ENCODE measurements at places on chromosomes 7 and 10.

DNA sequence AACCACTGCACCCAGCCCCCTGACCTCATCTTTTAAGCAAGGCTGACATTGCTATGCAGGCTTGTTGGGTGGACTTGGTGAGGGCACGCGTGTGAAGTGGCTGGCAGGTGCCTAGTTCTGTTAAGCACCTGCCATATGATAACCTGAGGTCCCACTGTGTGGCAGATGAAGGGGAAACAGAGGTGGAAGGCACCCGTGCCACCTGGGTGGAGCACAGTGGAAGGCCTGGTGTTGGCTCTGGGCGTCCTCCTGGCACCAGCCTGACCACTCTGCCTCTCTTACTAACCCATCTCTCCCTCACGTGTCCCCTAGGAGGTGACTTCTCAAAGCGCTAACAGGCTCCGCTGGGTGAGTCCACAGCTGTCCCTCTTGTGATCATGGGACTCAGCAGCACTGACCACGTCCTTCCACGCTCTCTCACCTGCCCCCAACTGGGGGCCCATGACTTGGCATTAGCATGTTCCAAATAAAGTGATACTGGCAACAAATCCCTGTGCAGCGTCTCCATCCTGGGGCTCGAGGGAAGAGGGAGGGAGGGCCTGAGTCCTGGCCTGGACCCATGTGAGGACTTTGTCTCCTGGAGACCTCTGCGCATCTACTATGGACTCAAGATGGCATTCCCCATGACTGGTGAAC, 4.6 kb upstream of the ZNF862 start:
- DNase-seq: no peak

DNA sequence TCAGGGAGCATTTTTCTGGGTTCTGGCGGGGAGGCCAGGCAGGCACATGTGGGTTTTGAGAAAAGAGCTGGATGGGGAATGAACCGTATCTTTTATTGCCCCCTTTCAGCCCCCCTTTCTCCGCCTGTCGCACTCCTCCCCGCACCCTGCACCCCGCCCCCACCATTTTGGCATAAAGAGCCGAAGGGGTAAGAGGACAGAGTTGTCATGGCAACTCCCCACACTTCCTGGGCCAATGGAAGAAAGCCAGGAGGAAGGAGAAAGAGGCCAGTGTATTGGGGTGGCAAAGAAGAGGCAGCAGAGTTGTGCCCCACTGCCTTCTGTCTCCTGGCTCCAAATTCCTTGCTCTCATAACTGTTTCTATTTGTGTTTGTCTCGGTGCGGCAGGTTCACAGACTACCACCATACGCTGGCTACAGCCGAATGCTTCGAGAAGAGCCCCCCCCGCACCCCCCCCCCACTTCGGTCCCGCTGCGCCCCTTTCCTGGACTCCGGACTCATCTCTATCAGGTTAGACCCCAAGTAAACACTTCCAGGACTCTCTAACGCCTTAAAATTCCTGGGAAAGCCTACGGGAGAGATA, 3.4 kb downstream of the KCNIP2 start:
- DNase-seq: no peak

- no peak for DNase-seq
These were observed 683.7 kb upstream of the NRP1 start for GRCh38 chr10:34018129-34018528.

- DNase-seq: no peak
These were observed 3.9 kb upstream of the BTAF1 start for GRCh38 chr10:91919651-91920050.

- DNase-seq: no peak
These were observed 6.5 kb upstream of the ERLIN1 start for GRCh38 chr10:100192350-100192749.

GRCh38 chr7:102122026-102122425, 164.6 kb upstream of the SH2B2 start:
- no peak for DNase-seq

DNA sequence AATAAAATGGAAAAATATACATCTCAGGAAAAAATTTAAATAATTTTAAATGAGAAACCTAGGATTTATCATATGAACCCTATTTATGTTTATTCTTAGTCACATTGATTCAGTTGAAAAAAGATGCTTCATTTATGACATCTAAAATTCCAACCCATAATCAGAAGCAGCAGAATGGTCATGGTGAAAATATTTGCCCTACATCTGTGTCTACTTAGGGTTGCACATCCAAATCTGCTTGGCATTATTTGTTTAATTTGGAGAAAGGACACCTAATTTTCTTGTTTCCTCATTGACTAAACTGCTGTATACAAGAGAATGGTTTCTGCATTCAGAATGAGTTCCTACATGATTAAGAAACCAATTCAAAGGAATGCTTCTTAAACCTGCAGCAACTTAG, 72.9 kb upstream of the SKAP2 start:
- no peak for DNase-seq

- no peak for DNase-seq
These were observed 945 bp upstream of the RHEB start for GRCh38 chr7:151520419-151521261.

DNA sequence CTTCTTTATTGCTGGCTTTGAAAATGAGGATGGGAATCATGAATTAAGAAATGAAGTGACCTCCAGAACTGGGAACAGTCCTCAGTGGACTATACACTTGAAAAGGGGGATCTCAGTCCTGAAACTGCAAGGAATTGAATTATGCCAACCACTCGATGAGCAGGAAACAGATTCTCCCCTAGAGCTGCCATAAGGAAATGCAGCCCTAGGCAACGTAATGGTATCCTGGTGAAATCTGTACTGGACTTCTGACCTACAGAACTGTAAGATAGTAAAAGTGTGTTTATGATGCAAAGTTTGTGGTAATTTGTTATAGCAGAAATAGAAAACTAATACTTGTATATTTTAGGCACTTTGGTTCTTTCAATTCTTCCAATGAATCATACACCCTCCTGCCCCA, 236.4 kb upstream of the TAC1 start:
- no peak for DNase-seq

DNA sequence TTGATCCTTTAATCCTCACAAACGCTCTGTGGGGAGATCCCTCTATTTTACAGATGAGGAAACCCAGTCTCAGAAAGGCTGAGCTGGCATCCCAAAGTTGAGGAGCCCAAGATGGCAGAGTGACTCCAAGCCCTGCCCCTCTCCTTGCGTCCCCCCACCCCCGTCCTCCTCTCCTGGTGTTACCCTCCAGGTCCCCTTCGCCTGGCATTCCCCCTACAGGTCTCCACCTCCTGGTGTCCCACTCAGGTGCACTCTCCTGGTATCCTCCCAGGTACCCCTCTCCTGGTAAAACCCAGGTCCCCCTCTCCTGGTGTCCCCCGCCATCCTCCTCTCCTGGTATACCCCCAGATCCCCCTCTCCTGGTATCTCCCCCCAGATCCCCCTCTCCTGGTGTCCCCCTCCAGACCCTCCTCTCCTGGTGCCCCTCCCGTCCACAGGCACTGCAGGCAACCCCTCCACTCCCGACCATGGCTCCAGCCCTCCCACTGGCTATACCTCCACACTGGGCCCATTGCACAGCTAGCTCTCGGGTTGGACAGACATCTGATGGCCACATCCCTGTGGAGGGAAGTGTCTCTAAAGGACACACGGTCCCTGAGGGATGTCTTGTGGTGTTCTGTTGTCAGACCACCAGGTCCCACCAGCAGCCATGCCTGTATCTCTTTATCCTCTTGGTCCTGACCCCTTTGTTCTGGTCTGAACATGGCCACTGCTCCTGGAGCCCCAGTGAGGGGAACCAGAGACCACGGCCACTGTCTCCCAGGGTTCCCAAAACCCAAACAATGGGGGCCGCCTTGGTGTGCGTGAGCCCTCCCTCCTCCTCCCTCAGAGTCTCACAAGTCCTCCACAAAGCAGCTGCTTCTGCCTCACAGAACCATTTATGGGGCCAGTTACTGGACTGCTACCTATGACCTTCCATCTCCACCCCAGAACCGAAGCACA, 37.2 kb downstream of the CALML3 start:
- DNase-seq: no peak

- no peak for DNase-seq
These were observed 236.4 kb upstream of the GPR26 start for GRCh38 chr10:123429706-123430221.

- DNase-seq: no peak
These were observed 24.4 kb downstream of the CRPPA start for GRCh38 chr7:16396766-16397500.

DNA sequence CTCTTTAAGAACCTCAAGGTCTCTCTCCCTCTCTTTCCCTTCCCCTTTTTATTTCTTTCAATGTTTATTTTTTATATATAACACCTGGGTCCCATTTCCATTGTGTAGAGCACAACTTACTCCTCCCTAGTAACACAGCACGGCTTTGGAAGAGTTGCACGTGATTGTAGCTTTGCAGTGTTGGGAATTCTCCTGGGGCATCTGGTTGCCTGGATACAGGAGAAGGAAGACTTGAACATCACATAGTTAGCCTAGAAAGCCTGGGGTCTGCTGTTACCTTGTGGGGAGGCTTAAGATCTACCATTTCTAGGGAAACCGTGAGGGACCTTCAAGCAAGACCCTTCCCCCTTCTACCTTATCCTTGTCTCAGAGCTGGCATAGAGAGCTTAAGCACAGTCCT, 41.1 kb upstream of the NFKB2 start:
- no peak for DNase-seq

GRCh38 chr10:380313-380940, 245.2 kb downstream of the ZMYND11 start:
- DNase-seq: no peak

DNA sequence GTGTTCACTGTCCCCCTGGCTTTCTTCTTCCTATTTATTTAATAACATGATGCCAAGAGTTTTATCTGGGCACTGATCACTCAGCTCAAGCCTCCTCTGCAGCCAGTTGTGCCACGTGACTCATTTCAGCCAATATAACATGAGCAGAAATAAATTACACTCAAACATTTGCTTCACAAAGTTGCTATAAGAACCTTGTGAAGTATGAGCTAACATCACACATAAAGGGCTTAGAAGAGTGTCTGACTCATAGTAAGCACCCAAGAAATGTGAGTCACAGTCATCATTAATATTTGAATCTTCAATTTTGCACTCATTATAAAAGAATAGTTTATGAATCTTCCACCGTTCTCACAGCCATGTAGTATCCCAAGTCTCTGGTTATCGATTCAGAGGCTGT, 414.6 kb upstream of the NPVF start:
- DNase-seq: no peak

- DNase-seq: no peak
These were observed 52.0 kb downstream of the SPAM1 start for GRCh38 chr7:123977081-123977480.

DNA sequence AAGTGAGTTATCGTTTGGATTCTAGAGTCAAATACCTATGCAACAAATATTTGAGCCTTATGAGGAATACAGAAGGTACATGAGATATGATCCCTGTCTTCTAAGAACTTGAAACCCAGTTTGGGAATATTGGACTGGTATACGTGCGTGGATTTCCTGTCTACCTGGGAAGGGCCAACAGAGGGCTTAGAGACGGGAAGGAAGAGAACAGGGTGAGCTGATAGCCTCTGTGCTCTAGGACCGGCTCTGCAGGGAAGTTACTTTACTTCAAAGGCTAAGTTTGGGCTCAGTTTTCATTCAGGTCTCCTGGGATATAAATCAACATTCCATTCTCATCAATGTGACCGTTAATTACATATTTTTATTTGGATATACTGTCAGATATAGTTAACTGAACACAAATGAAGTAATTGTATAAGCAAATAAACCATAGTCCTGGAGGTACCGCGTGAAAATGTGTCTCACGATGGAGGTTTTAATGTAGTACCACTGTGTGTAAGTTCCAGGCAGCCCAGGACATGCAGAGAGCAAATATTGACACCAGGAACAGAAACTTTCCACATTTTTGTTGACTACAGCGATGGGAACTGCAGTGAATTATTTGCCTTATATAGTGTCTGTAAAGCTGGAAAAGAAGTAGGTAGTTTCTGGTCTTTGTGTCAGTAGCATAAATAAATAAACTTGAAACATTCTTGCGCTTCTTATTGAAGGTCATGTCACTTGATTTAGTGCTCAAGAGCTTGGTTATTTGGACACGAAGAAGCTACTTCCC, 8.6 kb downstream of the CHST12 start:
- no peak for DNase-seq

DNA sequence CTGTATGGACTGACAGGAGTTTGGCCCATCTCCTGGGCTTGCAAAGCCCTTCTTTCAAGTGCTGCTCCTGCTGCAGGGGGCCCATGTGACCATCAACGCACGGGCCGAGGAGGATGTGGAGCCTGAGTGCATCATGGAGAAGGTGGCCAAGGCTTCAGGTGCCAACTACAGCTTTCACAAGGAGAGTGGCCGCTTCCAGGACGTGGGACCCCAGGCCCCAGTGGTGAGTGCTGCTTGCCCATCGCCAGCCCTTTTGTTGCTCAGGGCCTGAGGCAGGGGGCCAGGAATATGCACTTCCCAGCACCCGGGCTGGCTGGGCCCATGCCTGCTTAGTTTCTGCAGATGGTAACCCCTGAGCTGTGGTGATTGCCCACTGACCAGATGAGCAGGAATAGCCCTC, 8.7 kb downstream of the PGAM2 start:
- DNase-seq: no peak

DNA sequence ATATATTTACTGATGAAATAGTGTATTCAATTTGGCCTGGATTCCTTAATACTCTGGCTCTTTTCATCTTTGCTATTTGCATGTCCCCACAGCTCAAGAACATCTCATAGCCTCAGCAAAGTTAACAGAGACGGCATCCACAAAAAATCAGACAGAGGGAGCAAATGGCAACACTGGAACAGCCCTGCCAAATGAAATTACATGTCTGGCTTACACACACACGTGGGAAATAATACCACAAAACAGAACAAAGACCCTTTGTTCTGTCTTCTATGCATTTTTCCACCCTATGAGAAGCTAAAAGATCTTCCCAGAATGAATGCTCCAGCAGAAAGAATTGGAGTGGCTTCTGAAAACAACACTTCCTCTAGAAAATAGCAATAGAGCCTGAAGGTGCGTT, 139.5 kb downstream of the ALOX5 start:
- no peak for DNase-seq

- no peak for DNase-seq
These were observed 34.8 kb upstream of the AGR2 start for GRCh38 chr7:16839646-16840045.

DNA sequence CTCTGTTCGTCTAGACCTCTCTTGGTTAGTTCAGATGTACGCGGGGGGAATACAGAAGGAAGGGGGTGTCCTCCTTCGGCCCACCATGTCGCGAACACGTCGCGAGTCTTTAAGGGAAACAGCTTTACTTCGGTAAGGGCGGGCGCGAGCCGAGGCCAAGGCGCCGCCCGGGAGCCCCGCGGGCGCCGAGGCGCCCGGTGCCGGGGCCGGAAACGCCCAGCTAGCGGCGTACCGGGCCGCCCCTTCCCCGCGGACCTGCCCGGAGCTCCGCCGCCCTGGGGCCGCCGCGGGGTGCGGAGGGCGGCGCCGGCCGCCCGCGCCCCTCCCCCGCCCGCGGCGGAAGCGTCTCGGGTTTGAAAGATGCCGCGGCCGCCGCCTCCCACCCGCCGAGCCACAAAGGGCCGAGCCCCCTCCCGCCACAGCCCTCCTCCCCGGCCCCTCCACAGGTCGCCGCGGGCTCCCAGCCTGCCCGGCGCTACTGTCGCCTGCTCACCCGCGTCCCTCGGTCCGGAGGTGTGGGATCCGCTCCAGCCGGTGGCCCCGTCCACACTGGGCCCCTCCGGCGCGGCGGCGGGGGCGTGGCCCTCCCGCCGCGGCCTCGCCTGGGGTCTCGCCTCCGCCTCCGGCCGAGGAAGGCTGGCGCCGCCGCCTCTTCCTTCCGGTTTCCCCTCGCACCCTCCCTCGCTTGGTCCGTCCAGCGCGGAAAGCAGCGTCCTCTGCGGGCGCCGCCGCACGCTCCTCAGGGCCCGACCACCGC, at the start of gene KBTBD2:
TSS of gene KBTBD2 (minus strand) at position 718 of the 757 bp plus-strand sequence. CDS start 12,156 bp downstream, outside the sequence.
- peak; percentile 65 for DNase-seq

All from stimulated activated CD8-positive, alpha-beta memory T cell treated with anti-CD3 and anti-CD28 coated beads, Interleukin-4, amount 100 ng/mL, for 1 hour (primary cell).